ENCODE measurements at places on chromosomes 6 and 20.

DNA sequence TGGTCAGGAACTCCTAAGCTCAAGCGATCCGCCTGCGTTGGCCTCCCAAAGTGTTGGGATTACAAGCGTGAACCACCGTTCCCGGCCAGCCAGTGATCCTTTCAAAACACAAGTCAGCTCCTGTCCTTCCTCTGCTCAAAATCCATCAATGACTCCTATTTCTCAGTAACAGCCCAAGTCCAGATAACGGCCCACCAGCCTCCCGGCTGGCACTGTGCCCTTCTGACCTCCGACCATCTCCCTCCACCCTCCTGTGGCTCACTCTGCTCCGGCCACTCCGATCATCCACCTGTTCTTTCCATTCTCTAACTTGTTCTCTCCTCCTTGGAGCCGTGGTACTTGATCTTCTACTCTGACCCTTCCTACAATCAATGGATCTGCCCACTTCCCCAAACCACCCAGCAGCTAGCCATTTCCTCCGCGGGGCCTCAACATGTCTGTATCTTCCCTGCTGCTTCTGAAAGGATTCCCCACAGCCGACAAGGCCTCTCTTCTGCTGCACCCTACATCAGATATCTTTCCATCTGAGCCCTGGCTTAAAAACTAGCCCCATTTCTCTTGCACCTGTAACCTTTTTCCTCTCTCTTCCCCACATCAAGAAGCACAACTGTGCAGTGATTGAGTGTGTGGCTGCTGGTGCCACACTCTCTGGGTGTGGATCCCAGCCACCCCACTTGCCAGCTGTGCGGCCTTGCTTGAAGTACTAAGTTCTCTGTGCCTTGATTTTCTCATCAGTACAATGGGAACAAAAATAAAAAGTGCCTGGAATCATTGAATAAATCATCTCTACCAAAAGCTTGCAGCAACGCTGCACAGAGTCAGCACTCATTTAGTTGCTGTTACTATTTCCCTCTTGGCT, 6.1 kb upstream of the ZMYND8 start:
- no peak for DNase-seq

DNA sequence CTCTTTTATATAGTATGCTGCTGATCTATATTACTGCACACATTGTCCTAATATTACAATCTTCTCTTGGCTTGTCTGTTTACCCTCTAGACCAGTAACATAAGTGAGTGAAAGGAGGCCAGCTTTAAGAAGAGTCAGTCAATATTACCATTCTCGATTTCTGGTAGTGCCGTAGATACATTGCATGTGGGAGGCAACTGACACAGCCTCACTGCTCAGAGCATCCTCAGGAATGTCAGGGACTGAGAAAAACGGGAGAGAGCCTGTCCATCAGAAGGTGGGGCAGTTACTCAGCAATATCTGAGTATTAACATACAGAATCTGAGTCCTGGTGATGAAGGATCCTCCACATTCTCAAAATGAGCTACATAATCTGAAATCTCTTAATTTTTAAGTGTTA, 259.9 kb downstream of the GJA1 start:
- DNase-seq = no peak

GRCh38 chr20:63267691-63268090, 4.9 kb upstream of the ARFGAP1 start:
- DNase-seq = no peak

DNA sequence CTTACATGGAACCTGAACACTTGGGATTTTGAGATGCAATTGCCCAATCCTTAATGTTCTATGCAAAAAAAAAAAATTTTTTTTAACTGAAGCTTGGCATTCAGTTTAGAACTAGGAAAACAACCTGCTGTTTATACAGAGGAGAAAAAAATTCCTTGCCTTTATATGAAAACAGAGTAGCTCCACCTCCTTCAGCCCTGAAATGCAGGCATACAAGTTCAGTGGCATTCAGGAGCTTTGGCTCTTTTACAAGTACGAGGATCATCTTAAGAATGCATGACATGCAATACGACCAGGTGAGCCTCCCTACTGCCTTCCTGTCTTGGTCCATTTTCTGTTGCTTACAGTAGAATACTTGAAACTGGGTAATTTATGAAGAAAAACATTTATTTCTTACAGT, 20.4 kb downstream of the PAX1 start:
- DNase-seq = no peak

DNA sequence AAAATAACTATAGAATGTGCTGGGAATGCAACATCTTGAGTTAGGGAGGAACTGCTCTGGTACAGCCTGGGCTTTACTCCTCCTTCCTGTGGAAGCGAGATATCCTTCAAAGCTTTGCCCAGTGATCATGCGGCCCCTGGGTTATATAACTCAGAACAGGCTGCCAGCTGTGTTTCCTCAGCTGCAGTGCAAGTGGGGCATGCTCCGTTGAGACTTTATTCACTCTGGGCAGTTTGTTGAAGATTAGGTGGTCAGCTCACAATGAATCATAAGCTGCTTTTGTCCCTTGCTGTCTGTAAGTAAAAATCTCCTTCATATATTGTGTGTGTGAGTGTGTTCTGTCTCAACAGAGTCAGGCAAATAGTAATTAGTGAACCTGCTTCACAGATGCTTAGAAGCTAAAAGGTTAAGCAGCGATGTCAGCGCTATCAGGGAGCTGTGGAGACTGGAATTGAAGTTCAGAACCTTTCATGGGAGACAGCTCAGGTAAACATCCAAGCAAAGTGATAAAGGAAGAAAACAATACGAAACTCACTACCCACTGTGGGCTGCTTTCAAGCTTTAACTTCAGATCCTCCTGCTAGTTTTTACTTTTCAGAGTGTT, 688.4 kb downstream of the HTR1B start:
- no peak for DNase-seq

- DNase-seq = no peak
Observed at GRCh38 chr20:15937179-15937578, 636.1 kb downstream of the KIF16B start.

- no peak for DNase-seq
Observed at GRCh38 chr6:48817333-48818051, 645.6 kb downstream of the MMUT start.

GRCh38 chr20:63147532-63147931, 68.4 kb downstream of the YTHDF1 start:
- DNase-seq = no peak

GRCh38 chr6:139490482-139490881, 116.0 kb upstream of the CITED2 start:
- peak; percentile 18 for DNase-seq

DNA sequence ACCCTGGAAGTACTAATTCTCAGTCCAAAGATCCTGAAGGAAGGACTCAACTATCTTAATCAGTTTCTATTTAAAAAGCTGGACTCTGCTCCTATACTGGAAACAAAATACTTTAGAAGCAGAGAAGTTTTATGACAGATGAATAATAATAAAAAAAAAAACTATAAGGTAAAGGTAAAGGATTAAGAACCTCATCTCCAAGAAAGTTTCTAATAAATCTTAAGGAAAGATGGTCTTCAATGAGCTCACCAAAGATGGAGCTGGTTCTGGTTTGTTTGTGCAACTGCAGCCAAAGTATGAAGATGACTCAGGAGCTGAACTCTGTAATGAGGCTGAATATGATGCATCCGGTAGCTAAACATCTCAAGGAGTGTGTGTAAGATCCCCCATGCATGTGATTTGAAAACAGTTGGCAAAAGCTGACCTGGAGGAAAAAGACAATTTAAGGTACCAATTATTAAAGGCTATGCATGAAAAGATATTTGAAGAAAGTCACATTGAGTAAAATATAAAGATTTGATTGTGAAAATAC, 25.2 kb downstream of the MED23 start:
- DNase-seq = no peak

GRCh38 chr6:6788394-6789032, 200.0 kb downstream of the LY86 start:
- no peak for DNase-seq

DNA sequence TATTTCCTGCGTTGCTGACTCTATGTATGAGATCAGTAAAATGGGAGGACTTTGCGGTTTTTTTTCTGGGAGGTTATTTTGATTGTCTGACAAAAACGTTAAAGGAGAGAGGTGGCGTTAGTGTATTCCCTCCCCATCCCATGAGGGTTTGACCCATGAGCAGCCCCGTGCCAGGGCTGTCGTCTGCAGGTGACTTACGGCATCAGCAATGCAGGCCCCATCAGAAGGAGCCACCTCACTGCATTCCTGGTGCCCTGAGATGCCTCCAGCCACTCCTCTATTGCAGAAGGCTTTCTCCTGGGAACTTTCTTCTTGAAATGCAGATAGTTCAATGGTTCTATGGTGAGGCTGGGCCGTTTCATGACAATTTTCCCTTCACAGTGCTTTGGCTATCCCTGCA, 149.3 kb downstream of the TTLL2 start:
- no peak for DNase-seq

DNA sequence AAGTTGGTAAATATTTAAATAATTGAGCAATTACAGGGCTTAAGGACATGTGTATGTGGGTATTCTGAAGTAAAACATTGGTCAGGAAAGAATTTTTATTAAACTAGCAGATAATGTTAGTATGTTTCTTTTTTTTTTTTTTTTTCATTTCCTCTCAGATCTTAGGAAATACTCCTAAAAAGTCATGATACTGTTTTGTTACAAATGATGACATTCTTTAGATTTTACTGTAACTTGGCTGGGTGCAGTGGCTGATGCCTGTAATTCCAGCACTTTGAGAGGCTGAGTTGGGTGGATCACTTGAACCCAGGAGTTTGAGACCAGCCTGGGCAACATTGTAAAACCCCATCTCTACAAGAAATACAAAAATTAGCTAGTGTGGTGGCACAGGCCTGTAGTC, 41.5 kb downstream of the CDC40 start:
- DNase-seq = no peak

- no peak for DNase-seq
Observed at GRCh38 chr20:15596220-15596890, 976.9 kb downstream of the KIF16B start.
